ENCODE measurements at places on chromosomes 6 and 20.

- DNase-seq: no peak
These were observed 54.5 kb upstream of the DACT2 start for GRCh38 chr6:168374051-168374502.

- no peak for DNase-seq
These were observed 56.9 kb upstream of the FOXP4 start for GRCh38 chr6:41489120-41489851.

GRCh38 chr20:25452333-25452732, 44.9 kb downstream of the GINS1 start:
- DNase-seq: no peak

GRCh38 chr6:52261229-52261628, 16.9 kb upstream of the IL17F start:
- DNase-seq: no peak

GRCh38 chr6:108675226-108676200, 114.8 kb downstream of the FOXO3 start:
- DNase-seq: no peak

DNA sequence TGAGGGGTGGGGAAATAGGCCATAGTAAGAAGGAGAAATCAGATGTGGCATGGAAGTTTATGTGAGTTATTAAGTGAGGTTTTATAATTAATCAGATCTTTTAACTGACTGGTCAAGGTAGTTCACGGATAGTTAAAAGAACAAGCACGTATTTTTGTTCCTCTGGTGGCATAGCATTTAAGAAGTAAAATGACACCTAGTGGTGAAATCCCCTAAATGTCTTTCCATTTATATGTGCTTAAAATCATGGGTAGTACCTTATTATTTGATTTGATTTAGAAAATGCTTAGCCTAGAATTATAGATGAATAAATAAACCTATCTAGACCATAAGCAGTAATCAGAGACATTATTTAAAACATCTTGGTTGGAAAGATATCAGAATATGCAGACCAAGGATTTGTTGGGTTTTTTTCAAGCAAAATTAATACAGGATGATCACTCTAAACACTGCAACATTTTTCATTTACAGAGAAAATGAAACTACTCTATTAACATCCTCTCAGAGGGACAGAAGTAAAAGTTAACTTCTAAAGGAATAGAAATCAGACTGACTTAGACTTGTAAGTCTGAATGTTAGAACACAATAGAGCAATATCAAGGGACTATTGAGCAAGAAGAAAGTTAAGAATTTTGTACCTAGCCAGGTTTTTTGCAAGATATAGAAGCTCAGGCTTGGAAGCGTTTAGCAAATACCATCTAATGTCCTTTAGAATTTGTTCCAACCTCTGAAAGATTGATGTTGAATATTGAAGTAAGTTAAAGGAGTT, 81.1 kb downstream of the STXBP5 start:
- no peak for DNase-seq

DNA sequence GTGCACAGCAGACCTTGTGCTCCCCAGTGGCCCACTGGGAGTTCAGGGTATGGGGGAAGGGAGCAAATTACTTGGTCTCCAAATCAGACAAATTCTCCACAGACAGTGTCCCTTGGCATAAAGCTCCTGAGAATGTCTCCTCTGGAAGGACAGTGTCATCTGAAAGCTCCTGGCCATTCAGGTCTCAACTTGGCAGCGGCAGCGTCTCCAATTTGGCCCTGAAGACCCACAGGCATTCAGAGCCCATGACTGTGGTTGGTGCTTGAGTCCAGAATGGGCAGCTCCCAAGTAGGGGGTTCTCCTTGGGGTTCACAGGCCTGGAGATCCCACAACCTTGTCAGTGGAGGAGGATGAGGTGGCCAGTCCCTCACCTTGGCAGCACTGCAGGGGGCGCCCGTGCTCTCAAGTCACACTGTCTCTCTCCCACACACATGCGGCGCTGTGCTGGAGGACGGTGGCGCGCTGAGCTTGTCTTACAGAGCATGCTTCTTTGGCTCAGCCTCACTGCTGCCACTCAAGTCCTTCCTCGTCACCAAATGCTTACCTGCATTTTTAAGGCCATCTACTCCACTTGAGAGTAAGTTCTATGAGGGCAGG, 20.7 kb downstream of the DYNLRB1 start:
- DNase-seq: no peak

DNA sequence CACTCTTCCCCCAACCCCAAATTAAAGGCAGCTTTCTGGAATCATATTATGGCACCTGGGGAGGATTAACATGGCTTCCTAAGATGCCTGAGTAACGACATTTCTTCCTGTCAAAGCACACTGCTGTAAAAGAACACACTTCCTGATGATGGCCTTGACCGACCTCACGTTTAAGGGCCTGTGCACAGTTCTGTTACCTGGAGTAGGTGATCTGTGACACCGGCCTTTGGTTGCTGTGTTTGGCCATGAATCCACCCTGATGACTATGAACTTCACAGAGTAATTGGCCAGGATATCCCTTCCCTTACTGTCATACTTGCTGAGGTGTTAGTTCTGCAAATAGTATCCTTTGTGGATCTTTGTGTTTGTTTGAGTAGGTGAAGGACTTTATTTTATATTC, 45.8 kb downstream of the PLCB4 start:
- no peak for DNase-seq

DNA sequence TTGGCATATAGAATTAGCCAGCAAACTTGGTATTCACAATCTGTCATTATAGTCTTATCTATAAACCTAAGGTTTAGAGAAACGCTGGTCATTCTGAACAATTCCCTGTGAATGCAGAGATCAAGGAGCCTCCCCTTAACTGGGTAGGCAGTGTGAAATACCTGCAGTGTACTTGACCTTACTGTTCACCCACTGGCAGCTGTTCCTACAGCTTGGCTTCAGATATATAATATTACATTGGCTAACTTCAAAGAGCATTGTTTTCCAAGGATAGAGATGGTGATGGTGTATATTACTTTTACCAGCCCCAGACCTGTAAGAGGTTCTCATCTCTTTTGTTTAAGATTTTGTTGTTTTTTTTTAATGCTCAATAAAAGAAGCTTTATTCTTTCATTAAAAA, 168.3 kb downstream of the ESR1 start:
- no peak for DNase-seq

DNA sequence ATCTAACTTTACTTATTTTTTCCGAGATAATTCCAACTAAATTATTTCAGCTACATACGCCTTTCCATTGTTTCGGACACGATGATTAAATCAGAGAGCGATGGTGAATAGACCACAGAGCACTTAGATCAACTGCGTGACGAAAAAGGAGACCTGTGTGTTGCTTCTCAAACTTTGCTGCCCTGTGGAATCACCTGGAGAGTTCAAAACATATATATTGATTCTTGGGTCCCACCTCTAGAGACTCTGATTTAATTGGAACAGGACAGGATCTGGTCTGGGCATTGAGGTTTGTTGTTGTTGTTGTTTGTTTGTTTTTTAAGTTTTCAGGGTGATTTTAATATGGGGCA, 401 bp upstream of the TNFRSF21 start:
- no peak for DNase-seq

GRCh38 chr6:156956286-156956685, 179.1 kb downstream of the ARID1B start:
- DNase-seq: no peak

DNA sequence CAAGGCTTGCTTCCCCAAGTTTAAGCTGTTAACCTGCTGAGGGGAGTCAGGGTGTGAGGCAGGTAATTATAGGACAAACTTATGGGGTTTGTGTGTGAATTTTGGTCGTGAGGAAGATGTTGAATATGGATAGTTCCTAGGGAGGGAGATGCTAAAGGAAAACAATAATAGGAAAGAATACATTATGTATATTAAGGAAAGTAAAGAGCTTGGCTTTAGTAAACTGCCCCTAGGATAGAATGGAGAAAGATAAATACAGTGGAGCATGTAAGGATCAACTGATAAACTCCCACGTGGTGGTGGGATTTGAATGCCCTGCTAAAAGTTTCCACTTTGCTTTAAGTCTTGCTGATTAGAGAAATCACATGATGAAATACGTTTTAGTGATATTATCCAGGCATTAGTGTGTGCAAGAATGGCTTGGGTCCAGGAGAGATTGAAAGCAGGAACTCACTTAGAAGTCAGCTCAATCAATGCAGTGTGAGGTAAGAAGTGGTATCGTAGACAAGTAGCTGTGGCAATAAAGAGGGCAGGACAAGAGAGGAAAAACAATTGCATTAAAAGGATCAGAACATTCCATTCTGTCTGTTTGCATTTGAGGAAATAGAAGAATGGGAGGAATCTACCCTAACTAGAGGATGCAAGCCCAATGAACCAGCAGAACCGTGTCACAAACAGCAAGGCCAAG, 52.5 kb downstream of the RPS12 start:
- no peak for DNase-seq

- DNase-seq: no peak
These were observed 22.9 kb downstream of the UQCC2 start for GRCh38 chr6:33688451-33689147.

- no peak for DNase-seq
These were observed 19.9 kb downstream of the ACSS1 start for GRCh38 chr20:25038103-25038410.

- no peak for DNase-seq
These were observed 9.7 kb downstream of the PHF10 start for GRCh38 chr6:169714595-169714994.

DNA sequence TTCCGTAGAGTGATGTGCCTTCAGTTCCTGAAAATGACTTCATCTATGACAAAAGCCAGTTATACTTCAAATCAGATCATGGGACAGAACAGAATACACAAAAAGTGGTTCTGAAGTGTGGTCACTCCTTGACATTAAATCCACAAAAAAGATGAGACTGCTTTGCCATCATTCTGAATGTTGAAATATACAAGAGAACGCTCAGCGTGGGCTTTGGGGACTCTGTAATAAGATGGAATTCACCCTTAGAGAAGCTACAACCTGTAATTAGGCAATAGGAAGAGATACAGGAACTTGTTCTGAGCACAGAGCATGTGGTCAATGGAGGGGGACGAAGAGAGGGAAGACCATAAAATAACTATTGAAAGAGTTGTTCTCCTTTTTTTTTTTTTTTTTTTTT, 184.3 kb downstream of the CARMIL1 start:
- no peak for DNase-seq

DNA sequence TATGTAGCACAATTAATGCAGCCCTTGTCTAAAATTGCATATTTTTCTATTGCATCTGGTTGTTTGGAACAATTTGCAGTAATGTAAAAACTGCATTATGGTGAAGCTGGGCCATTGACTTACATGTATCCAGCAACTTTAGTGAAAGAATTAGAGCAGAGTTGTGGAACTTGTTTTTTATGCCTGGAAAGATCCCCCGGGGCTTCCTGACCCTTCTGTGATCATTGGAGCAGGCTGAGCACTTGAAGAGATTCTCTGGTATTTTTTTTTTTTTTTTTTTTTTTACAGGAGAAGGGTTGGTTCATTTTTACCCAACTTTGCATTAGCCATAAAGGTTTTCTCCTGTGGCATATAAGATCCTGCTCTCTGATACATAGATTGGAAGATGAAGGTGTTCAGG, 45.0 kb downstream of the LIN28B start:
- no peak for DNase-seq

- no peak for DNase-seq
These were observed 30.7 kb downstream of the PTPN1 start for GRCh38 chr20:50540620-50541605.

- DNase-seq: no peak
These were observed 79.2 kb downstream of the GCLC start for GRCh38 chr6:53465732-53466131.

DNA sequence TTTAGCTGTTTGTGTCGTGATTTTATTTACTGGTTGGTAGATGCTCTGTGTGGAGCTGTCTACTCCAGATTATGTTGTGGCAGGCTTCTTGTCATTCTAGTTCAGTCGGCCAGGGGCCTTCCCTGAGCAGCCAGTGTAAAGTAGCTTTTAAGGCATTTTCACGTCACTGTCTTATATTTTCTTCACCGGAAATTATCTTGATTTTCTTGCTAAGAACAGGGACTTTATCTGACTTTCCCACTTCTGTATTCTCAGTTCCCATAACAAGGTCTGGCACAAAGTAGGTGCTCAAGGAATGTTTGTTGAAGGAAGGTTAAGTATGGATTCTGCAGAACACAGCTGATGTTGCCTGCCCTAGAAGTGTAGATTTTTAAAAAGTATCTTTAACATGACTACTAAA, 868 bp downstream of the LTV1 start:
- no peak for DNase-seq

DNA sequence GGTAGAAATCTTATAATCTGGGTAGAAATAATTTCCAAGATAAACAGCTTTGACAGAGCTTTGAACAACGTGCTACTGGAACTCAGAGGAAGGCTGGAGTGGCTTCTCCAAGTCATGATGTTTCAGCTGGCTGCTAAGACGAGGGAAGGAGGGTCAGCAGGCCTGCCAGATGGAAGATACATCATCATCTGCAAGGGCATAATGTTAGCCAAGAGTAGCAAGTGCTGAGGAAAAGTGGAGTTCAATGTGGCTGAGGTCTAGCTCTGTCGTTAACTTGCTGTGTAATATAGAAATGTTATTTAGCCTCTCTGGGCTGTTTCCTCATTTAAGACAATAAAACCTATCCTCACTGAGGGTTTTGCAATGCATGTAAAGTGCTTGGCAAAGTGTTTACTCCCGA, 35.1 kb downstream of the RGS17 start:
- DNase-seq: no peak

GRCh38 chr20:45323731-45324130, 15.6 kb upstream of the MATN4 start:
- no peak for DNase-seq

- DNase-seq: no peak
These were observed 145.7 kb downstream of the BTBD9 start for GRCh38 chr6:38493931-38494547.

DNA sequence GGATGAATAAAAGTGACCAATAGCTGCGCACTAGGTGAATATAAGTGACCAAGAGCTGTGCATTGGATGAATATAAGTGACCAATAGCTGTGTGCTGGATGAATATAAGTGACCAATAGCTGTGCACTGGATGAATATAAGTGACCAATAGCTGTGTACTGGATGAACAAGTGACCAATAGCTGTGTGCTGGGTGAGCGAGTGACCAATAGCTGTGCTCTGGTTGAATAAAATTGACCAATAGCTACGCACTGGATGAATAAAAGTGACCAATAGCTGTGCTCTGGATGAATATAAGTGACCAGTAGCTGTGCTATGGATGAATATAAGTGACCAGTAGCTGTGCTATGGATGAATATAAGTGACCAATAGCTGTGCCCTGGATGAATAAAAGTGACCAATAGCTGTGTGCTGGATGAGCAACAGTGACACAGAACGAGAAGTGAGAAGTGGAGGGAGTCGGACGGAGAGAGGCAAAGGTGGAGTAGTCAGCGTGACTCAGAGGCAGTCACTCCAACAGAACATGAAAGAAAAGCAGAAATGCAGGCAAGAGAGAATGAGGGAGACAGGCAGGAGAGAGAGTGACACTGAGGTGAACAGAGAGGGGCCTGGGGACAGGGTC, 38.5 kb downstream of the RBM38 start:
- DNase-seq: no peak

- DNase-seq: no peak
These were observed 11.0 kb upstream of the COL10A1 start for GRCh38 chr6:116136933-116137340.

- DNase-seq: no peak
These were observed 280.5 kb downstream of the SYNE1 start for GRCh38 chr6:152356662-152357061.

Data from cortex of kidney (tissue), 1 donor.